Epithelial cell of esophagus (primary cell): ENCODE measurements at places on chromosomes 13 and 19.

DNA sequence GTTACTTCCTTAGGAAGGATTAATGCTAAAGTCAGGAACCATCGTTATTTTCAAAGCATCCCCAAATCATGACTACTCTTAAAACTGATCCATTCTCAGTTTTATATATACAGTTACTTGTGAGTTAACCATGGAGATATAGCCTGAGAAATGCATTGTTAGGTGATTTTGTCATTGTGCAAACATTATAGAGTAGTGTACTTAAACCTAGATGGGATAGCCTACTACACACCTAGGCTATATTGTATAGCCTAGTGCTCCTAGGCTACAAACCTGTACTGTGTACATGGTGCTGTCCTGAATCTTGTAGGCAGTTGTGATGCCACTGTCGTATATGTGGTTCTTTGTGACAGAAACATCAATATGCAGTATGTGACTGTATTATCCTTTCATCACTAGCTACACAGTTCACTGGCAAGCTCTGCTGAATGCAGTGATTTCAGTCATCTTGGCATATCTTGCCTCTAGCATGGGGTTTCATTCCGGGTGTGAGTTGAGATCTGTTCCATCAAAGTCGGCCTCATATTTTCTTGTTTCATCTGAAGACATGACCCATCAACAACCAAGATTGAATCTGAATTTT, 45.3 kb downstream of the CDK8 start:
- DNase-seq, result no peak

- DNase-seq, result no peak
These were observed 136.3 kb upstream of the VSTM2B start for GRCh38 chr19:29389495-29389894.

DNA sequence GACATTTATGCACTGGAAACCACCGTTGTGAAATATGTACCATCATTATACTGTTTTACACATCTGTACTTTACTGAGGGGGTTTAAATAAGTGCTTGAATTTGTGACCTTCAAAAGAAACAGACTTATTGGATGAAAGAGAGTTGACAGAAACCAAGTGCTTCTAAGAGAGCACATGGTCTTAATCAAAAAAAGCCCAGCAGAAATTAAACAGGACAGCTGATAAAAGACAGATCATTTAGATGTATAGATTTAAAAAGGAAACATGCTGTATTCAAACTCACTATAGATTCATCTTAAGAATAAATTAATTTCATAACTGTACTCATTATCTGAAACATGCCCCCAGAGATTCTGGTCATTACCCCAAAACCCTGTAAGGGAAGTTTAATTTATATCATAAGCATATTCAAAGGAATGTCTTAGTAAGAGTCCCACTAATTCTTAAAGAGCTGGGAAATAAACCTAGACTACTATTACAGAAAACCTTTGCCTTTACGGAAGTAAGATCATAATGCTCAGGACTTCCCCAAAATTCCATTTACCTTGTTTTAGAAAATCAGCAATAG, 421.8 kb downstream of the DCT start:
- no peak for DNase-seq

GRCh38 chr13:47976325-47976724, 24.7 kb downstream of the SUCLA2 start:
- no peak for DNase-seq

GRCh38 chr19:34173193-34173956, 1.1 kb downstream of the LSM14A start:
- DNase-seq, result peak; percentile 86

GRCh38 chr19:17503240-17503639, 8.2 kb upstream of the PGLS start:
- no peak for DNase-seq

- DNase-seq, result peak; percentile 63
These were observed 24.5 kb downstream of the CFAP97D2 start for GRCh38 chr13:114203536-114203935.

GRCh38 chr13:32587011-32587810, 959 bp downstream of the PDS5B start:
- DNase-seq, result peak; percentile 52

DNA sequence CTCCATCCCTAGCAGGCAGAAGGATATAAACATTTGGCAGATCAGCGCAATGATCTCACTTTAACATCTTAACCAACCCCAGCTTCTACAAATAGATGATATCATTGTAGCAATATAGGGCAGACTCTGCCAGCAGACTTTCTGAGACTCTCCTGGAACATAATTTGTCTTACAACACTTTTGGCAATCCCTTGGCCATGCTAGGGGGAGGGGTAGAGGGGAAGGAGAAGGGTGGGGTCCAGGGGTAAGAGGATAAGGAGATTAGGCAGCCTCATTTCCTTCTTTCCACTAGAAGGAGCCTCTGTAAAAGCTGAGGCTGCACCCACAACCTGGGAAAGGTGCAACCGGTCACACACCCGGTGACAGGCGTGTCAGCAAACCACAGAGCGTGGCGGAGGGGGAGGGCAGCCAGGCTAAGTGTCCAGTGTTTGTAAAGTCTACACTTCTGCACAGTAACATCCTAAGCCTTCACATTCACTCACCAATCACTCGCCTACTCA, 8.7 kb upstream of the UBAC2 start:
- DNase-seq, result no peak

- DNase-seq, result no peak
These were observed 21.9 kb upstream of the TTYH1 start for GRCh38 chr19:54393381-54393780.

DNA sequence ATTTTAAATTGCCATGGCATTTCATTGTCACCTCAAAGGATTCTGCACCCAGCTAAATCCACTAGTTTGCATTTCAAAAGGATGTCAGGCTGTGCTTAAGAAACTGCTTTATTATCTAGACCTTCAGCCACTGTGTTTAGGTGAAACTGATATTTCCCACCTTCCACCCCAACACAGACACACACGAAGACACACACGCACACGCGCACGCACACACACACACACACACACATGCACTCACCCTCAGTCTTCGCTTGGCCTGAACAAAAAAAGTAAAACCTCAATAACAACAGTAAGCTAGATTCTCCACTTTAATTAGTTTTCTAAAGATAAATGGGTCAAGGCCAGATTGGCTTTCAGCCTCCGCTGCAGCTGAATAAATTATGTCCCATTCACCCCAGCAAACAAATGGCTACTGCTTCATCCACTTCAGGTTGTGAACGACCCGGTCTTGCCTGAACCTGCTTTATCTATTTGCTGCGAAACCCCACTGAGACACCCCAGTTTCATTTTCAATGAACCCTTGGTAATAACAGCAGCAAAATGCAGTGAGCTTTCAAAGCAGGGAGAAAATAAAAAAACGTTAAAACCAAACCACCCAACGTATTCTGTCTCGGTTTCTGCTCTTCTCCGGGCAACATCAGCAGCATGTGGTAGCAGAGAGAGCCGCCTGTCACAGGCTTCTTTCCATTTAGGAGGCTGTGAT, 166.8 kb downstream of the DCT start:
- peak; percentile 32 for DNase-seq

GRCh38 chr19:29505097-29505824, 20.5 kb upstream of the VSTM2B start:
- no peak for DNase-seq

GRCh38 chr19:19657397-19657783, 6.1 kb downstream of the ATP13A1 start:
- no peak for DNase-seq

GRCh38 chr13:46812301-46812797, 15.4 kb upstream of the ESD start:
- no peak for DNase-seq

GRCh38 chr13:45325806-45326205, 15.2 kb downstream of the TPT1 start:
- peak; percentile 92 for DNase-seq

DNA sequence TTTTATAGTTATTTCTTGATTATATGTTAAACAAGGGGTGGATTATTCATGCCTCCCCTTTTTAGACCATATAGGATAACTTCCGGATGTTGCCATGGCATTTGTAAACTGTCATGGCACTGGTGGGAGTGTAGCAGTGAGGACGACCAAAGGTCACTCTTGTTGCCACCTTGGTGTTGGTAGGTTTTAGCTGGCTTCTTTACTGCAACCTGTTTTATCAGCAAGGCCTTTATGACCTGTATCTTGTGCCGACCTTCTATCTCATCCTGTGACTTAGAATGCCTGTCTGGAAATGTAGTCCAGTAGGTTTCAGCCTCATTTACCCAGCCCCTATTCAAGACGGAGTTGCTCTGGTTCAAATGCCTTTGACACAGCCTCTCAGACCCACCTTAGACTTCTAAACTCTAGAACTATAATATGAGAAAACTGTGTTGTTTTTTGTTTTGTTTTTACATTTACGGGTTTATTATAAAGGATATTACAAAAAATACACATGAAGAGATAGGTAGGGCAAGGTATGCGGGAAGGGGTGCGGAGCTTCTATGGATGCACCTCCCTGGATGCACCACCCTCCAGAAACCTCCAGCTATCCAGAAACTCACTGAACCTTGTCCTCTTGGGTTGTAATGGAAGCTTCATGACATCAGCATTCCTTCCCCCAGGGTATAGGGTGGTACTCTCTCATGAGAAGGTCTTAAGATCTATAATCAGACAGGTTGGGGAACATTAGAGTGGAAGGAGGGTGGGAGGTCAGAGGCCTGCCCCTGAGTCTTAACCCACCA, 15.8 kb upstream of the SPRYD7 start:
- DNase-seq, result no peak

DNA sequence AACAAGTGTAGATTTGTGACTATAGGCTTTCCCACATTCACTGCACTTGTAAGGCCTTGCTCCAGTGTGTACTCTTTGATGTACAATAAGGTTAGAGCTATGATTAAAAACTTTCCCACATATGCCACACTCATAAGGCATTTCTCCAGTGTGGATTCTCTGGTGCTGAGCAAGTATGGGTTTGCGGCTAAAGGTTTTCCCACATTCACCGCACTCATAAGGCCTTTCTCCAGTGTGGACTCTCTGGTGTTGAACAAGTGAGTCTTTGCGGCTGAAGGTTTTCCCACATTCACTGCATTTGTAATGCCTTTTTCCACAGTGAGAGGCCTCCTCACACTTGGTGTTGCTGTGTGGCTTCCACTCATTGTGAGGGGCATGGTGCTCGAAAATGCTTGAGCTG, 3.7 kb downstream of the ZNF772 start:
- no peak for DNase-seq

- DNase-seq, result peak; percentile 71
These were observed 29.5 kb upstream of the ANKRD10 start for GRCh38 chr13:110944121-110944967.

GRCh38 chr19:42198676-42199439, 18.6 kb downstream of the DEDD2 start:
- DNase-seq, result no peak

DNA sequence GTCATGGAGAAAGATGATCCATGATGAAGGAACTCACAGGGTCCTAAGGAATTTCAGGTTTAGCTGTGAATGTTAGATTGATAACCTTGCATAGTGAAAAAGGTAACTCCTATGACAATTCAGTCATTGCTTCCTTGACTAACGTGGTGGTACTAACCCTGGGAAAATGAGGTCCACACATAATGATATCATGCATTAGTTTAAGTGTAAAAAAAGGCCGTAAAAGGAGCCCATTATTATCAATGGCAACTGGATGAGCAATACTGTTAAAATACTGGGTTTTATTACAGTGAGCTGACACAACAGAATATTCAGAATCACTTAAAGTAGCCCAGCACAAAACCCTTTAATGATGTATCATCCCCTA, 515.4 kb downstream of the DCT start:
- DNase-seq, result no peak

DNA sequence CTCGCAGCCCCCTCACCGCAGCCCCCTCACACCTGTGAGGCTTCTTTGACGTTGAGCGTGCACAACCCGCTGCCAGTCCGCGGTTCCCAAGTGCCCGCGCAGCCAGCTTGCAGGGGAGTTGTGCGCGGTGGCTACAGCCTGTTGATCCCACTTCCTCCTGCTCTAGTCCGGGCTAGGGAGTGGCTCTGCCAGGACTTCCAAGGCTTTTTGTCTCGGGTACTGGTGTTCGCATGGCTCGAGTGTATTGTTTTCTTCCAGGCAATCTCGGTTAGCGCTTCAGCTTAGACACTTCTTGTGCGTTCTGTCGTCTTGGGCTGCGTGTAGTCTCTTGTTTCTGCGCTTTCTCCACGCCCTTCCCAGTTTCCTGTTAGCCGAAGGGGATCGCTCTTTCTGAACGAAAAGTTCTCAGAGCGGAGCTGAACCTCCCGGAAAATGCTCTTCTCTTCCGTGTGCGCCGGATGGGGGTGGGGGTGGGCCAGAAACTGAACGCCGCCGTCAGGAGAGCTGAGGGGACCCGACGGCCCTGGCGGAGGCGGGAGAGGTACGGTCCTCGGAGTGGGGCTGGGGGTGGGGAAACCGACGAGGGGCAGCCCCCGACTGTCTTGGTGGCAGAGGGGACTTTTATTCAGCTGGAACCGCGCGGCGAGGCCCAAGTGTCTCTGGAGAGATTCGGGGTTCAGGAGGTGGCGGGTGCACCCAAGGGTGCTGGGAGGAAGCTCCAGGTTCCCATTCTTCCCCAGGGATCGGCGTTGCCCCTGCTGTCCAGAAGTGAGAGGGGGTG, 697 bp upstream of the DGKH start:
- peak; percentile 82 for DNase-seq

DNA sequence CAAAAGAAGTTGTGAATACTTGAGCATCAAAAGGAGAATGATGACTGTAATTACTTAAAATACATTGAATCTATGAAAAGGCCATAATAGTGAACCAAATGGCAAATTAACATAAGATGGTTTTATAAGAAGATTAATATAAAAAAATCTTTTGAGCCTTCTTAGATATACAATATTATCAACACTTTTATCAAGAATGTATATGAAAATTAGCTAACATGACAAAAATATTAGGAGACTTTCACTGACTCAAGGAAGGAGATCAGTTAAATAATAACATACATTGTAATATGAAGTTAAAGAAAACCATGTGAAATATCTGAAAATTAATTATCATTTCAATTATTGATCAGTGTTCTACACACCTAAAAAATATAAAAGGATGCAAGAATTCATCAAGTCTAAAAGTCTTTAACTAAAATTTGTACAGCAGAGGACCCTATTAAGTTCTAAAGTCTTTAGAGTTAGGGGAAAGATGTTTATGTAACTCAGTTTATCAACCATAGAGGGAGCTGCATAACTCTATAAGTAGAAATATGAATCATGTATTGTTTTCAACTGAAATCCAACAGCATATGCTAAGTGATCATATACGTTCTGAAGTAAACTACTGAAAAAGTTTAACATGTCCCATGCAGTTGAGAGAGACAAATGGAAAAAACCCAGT, 756.1 kb upstream of the MIR17HG start:
- peak; percentile 32 for DNase-seq

DNA sequence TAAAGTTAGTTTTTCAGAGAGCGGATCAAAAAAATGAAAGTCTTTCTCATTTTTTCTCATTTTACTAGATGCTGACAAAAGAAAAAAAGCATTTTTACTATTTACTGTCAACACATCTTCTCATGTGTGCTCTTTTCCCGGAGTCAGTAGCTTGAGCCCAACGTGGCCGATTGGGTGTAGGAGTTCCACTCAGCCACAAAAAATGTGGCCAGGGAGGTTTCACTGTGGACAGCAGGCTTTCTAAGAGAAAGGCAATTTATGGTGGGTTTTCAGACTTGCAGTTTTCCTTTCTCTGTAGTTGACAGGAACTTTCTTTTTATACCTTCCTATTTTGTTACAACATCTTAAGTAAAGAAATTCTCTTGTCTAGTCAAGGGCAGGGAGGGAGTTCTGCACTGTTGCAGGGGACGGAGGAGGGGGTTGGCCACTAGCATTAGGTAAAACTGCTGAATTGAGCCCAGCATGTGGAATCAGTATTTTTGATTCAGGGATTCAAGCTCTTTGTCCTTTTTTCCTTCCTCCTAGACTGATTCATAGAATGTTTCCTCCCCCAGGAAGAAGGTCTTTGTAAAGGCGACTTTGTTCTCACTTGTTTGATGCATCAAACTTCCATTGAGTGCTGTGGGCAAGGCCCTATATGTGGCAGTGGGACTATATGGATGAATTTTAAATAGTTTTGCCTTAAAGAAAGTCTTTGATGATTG, 123.1 kb downstream of the B3GLCT start:
- peak; percentile 50 for DNase-seq
